ENCODE measurements at places on chromosomes 4 and X.

- DNase-seq, result no peak
Measured at GRCh38 chrX:68892651-68893050, 63.8 kb downstream of the EFNB1 start.

DNA sequence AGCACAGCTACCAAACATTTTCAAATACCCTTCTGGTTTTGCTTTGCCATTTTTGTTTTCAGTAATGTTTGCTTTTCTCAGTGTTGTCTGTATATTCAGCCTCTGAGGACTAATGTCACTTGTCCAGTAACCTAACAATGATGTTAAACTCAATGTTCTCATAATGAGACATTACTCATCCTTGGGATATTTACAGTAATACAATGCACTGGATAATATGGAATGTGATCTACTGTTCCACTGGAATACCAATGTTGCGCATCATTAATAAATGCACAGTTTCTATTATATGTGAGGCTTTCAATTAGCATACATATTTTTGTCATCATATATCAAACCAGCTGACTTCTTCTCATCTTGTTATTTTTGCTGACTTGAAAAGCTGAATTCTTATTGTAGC is 259.1 kb downstream of the SH2D1A start:
- no peak for DNase-seq

GRCh38 chr4:139564502-139564901 is 8.5 kb upstream of the SETD7 start:
- DNase-seq, result peak; percentile 70

DNA sequence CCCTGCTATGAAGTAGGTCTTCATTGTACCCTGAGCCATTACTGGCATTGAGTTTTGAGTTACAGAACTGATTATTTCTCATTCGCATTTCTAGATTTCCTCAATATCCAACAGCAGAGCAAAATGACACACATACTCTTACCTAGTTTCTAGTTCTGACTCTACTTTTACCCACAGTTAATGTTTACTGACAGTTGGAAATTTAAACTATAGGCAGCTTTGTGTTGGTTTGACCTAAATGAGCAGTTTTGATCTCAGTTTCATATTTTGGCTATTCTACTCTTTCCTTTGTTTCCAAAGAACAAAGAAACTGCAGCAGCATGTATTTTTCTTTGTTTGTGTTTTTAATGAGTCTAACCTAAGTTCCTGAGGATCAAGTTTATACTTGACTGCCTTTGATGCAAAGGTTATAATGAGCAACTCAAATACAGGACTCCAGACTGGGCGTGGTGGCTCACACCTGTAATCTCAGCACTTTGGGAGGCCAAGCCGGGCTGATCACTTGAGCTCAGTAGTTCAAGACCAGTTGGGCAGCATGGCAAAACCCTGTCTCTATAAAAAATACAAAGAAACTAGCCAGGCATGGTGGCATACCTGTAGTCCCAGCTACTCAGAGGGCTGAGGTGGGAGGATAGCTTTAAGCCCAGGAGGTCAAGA is 30.4 kb downstream of the TXK start:
- no peak for DNase-seq

DNA sequence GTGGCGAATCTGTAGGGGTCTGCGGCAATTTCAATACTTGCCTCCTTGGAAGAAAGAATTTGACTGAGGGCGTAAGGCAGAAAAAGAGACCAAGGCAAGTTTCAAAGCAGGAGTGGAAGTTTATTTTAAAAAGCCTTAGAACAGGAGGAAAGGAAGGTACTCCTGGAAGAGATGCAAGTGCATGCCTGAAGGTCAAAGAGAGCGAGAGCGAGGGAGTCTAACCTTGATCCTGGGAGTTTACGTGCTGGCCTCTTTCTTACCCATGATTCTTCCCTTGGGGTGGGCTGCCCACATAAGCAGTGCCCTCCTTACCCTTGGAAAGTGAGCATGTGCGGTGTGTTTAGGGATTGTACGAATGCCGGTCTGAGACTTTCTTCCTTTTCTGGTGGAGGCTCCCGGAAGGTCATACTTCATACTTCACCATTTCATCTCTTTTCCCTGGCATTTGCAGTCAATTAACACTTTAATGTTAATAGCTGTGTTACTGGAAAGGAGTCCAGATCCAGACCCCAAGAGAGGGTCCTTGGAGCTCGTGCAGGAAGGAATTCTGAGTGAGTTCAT is 40.0 kb downstream of the ARSD start:
- DNase-seq, result no peak

- peak; percentile 53 for DNase-seq
Measured at GRCh38 chrX:75155447-75155826, 646 bp downstream of the ABCB7 start.

DNA sequence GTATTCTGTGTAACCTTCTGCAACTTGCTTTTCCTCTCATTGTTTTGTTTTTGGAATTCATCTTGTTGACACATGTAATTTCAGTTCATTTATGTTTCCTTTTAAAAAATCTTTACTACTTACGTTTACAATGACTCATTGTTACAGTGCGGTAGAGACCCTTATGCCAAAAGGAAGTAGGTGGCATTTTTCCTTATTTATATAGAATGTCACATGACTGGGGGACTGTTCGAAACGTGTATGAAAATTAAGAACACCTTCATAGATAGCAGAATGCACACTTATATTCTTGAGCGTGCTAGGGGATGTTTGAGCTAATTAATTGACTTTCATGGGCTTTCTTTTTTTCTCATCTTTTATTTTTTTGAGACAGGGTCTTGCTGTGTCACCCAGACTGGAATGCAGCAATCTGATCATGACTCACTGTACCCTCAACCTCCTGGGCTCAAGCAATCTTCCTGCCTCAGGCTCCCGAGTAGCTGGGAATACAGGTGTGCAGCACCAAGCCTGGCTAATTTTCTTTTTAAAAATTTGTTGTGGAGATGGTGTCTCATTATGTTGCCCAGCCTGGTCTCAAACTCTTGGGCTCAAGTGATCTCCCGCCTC is 7.3 kb downstream of the REPS2 start:
- no peak for DNase-seq

DNA sequence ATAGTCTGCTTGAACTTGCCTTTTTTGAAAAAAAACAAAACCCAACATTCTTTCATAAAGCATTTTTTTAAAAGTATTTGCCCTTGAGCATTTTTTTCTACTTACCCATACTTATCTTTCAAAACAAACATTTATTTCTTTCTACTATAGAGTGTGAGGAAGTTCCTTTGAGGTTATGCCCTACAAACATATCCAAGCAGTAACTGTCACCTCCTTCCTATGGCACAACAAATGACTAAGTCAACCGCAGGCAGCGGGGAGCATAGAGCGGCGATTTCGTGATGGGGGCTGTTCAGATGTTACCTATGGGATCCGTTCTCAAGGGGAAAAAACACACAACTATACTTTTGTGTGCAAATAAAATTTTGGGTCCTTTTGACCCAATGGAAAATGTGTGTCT is 19.4 kb downstream of the SPRY1 start:
- DNase-seq, result no peak

- no peak for DNase-seq
Measured at GRCh38 chrX:30949554-30949953, 60.5 kb upstream of the TAB3 start.

DNA sequence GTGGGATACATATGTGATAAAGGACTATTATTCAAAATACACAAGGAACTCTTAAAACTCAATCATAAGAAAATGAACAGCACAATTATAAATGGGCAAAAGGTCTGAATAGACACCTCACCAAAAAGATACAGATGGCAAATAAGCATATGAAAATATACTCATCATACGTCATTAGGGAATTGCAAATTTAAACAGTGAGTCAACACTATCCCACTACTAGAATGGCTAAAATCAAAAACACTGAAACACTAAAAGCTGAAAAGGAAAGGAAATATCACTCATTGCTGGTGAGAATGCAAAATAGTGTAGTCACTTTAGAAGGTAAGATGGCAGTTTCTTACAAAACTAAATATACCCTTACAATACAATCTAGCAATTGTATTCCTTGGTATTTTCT is 597.0 kb upstream of the PABPC4L start:
- no peak for DNase-seq

- DNase-seq, result no peak
Measured at GRCh38 chrX:111040377-111041017, 55.5 kb upstream of the PAK3 start.

DNA sequence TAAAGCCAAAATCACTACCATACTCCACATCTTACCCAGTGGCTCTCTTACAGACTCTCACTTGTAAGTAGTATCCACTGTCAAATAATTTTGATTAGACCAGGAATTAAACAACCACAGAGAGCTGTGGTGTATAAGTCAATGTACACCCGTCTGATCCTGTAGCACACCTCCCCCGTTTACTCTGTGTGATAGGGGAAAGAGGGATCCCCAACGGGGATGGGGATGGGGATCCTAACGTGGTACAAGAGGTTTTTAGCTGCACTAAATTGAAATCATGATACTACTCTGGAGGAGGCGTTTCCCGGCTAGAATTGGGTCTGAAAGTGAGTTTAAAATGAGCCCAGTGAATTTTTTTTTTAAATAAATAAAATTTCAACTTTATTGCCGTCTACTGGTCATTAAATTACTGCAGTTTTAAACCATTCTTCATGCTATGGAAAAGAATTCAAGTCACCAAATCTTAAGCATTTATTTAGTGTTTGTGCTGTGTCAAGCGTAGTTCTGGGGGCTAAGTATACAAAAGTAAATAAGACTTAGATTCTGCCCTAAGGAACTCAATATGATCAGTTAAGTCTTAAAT is 76.6 kb downstream of the INTS12 start:
- no peak for DNase-seq

DNA sequence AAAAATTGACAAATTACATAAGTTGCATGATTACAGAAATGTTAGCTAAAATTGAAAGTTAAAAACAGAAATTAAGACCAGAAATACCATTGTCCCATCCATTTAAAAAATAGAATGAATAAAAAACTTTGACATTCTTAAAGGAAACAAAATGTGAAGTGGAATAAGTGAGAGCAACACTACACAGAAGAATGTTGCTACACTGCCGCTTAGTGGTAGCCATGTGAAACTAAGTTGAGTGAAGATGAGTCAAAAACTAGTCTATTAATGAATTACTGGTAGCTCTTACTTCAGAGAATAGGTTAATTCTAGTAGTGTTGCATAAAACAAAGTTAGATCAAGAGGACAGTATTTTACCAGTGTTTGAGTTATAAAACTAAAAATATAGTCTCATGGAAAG is 571.0 kb upstream of the KLHL4 start:
- peak; percentile 75 for DNase-seq
